ENCODE measurements at places on chromosomes 2 and 18.
A peak's percentile ranks its signal among the peaks of the same experiment; 100 is the strongest.

DNA sequence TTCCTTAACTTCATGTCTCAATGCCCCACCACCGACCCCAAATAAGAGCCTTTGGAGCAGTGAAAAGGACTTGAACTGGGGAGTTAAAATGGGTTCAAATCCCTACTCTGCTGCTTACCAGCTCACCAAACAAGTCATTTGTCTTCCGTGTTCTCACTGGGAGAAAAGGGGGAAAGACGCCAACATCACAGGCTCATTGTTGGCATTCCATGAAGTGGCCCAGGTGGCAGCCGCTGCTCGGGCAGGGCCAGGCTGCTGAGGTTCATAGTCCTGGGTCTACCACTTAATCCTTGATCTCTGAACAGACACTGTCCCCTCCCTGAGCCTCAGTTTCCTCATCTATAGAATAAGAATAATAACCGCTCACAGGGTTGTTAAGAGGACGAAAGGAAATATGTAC, 103.0 kb downstream of the APOB start:
- no peak for DNase-seq

DNA sequence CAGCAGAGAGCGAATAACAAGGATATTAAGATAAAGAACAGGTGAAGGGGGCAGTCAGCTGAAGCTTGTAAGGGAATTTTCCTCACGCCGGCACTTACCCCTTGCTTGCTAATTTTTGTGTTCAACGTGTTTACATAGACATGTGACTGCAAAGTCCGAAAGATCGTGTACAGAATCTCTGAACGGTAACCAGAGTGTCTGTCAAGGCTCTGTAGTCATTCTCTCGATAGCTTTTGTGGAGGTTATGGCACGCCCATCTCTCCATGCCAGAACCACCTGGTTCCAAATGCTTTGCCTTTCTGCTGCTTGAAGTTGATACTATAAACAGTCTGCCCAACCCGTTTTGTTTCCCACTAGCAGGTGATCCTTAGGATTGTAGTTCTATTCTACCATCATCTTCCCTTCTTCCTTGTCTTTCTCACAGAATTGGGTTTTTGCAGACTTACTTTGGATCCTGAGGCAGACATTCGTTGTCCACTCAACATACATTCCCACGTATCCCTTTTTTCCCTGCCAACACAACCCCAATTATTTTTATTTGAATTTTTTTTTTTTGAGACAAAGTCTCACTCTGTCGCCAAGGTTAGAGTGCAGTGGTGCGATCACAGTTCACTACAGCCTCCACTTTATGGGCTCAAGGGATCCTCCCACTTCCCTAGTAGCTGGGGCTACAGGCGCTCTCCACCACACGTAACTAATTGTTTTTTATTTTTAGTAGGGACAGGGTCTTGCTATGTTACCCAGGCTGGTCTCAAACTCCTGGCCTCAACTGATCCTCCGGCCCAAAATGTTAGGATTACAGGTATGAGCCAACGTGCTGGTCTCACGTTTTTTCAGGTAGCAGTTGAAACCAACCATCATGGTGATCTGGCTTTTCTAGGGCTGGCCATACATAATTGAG, 1.3 kb upstream of the USP34 start:
- DNase-seq = no peak

DNA sequence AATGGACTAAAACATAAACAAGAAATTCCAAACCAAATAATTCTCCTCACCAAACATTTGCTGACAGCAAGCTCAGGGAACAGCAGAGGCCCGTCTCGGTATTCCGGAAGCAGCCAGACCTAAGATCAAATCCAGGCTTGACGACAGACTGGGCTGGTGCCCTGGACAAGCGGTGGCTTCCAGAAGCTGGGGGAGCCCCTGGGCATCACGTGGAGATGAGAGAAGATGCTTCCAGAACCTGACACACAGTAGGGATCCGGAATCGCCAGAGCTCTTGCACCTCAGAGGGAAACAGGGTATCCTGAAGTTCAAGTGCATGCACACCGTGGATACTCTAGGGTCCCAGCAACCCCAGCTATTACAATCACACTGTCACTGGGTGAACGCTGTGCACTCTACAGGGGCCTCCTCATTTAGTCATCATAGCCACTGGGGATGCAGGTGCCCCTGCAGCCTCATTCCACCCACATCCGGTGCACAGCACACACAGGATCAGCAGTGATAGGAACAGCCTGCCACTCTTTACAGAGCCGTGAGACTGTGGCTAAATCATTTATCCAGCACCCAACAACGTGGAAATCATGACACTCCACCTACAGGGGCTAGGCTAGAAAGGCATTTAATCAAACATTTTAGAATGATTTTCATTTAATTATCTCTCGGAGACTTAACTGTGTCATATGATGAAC, 102.6 kb downstream of the HDAC4 start:
- DNase-seq = peak; percentile 41

- DNase-seq = no peak
These were observed 185.8 kb upstream of the ACAA2 start for GRCh38 chr18:49999128-49999527.

- no peak for DNase-seq
These were observed 1.1 kb downstream of the METAP1D start for GRCh38 chr2:172000696-172001361.

DNA sequence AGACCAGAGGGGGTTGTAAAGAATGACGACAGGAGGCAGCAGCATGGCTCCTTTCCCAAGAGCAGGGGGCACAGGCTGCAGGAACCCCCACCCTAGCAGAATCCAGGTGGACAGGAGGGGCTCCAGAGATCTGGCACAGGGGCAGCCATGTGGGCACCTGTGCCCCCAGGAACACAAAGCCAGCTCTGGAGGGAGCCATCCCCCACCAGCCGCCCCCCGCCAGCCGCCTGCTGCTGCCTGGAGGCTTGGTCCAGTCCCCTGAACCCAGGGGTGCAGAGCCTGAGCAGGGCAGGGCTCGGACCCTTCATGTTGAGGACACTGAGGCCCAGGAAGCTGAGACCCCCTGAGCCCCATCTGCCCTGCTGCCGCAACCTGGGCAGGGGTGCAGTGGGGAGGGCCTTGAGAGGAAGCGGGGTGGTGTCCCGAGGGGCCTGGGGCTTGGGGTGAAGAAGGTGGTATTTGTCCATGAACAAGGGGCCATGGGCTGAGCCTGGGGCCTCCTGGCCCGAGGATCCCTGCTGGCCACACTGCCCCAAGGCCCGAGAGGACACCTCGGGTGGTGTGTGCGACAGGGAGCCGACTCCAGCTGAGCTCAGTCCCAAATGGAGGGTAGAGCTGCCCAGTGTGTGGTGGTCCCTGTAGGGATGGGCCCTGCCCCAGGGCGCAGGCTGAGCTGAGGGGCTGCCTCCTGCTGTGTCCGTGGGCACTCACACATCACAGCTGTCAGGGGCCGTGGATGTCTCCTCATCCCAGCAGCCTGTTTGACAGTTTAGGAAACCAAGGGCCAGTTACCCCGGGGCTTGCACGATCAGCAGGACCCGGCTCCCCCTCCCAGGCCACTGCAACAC, 39.8 kb upstream of the SNED1 start:
- DNase-seq = no peak

DNA sequence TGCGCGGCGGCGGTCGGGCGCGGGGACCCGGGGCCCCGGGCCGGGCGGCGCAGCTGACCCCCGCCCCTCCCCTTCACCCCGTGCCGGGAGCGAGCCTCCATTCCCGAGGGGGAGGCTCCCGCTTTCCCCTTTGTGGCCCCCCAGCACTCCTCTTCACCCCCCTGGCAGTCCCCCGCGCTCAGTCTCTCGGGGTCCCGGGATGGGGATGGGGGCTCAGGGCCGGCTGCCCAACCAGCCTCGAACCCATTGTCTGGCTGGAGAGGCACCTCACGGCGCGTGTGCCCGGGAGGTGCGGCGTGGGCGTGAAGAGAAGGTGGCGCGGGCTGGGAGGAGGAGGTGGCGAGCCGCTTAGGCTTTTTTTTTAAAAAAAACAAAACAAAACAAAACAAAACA, 748 bp downstream of the FMNL2 start:
- DNase-seq = no peak

- no peak for DNase-seq
These were observed 60.7 kb upstream of the GATA6 start for GRCh38 chr18:22108674-22109073.

GRCh38 chr2:42026272-42026671, 21.5 kb upstream of the PKDCC start:
- DNase-seq = no peak

DNA sequence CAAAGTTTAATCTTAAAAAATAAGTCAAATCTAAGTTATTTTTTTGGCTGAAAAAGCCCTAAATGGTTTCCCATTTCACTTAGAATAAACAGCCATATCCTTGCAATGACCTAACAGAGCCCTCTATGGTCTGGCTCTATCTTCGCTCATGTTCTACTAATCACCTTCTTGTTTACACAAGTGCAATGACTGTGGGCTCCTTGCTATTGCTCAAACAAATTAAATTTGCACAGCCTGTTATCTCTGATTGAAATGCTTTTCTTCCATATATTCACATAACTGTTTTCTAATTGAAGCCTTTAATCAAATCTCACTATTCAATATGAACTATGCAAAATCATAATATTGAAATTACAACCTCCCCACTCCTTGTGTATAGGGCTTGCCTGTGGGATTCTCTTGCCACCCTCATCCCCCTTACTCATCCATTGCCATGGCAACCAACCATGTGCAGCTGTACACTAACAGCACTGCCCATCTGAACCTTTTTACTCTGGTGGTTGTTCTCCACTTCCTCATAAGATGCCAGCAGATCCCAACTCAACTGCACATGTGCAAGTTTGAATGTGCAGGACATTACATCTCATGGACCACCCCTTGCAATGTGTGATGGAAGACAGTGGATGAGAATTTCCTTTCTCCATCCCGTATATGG, 1083.2 kb downstream of the SOCS6 start:
- DNase-seq = no peak

- DNase-seq = no peak
These were observed 28.4 kb downstream of the NAB1 start for GRCh38 chr2:190677255-190677654.

- no peak for DNase-seq
These were observed 6.8 kb upstream of the ZC3H6 start for GRCh38 chr2:112268547-112268946.

DNA sequence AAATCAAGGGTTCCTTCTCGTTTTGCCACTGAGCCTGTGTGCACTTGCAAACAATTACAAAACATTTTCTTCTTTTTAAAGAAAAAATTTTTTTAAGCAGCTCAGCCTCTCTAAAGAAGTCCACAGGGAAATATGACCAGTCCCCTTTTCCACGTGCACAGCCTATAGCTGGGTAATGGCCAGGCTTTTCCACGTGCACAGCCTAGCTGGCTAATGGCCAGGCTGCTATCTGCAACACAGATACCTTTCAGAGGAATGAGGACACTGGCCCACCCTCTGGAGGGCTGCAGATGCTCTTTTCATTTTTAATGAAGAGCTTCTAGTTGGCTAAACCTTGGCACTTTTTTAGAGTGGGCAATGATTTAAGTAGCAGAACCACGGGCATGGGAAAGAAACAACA, 46.3 kb downstream of the ASB18 start:
- no peak for DNase-seq

DNA sequence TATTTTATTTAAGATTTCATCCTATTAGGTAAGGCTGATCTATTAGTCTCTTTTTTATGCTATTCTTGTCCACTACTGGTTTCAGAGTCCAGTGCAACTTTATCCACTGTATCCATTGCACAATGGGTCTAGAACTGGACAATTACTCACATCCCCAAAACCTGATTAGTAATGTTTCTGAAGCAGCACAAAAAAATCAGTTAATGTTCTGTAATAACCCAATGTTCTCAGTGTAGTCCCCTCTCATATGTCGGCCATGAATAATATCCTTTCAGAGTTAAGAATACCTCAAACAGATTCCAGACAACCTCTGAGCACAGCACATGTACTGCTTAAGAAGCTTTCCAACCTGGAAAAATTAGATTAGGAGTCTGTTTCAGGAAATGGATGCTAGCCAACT, 29.7 kb downstream of the MGAT4A start:
- DNase-seq = no peak

DNA sequence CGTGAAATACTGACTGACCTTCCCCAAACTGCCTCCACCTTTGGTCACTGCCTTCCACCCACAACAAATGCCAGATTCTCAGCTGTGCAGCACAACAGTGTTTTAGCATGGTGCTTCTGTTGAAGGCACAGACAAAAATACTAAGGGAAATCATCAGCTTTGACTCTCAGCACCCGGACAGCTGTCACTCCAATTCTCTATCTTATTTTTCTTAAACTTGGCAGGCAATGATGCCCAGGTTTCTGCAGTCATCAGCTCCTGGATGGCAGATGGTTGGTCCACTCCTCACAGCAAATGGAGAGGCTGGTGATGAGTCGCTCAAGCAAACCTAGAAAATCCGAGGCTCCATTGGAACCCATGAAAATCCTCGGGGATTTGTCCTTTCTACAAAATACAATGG, 2.9 kb upstream of the FAM124B start:
- DNase-seq = no peak

DNA sequence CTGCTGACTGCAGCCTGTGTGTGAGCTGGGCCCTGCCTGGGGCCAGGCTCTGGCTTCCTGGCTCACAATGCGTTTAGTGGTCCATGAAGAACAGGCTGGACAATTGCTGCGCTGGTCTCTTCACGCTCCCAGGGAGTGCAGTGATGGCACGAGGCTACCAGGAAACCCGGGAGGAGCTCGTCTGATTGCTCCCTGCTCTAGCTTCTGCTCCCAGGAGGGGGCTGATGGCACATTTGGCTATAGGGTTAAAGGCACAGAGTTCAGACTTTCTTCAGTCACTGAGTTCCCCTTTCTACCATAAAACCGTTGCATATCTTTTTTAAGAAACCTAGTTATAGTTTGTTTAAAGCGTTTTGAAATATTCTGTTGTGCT, 60.1 kb downstream of the KCNF1 start:
- DNase-seq = no peak

DNA sequence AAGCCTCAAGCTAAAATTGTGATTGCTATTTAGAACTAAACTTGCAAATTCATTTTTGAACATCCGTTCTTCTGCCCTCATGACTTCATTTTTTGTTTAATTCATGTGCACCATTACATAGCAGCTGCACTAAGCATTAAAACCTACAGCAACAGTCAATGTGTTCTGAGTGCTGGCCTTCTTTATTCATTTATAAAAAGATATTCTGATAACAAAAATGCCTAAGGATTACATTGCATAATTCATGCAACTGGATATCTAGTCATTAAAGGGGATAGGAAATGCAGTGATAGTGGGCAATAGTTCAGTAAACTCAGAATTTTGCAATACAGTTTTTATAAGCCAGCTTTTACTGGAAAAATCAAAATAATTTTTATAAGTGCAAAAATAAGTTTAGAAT, 294.4 kb upstream of the EPC2 start:
- DNase-seq = no peak

DNA sequence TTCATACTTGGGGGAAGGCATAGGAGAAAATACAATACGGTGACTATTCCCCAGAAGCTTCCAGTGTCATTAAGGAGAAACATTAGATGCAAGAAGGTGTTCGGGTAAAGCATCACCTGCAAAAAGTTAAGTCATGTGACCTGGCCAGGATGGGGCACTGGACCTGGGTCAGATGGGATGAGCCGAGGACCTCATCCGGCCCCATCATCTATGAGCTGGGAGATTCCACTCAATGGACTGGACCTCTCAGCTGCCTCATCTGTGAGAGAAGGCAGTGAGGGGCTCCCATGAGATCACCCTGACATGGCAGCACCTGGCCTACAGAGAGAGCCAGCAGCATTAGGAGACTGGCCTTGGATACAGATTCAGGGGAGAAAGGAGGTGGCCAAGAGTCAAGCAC, 111.4 kb upstream of the TEX51 start:
- DNase-seq = no peak

GRCh38 chr2:102103992-102104871, 38.3 kb upstream of the IL1R1 start:
- DNase-seq = no peak

- DNase-seq = no peak
These were observed 22.3 kb downstream of the DNAH7 start for GRCh38 chr2:196046123-196046917.
